NCI-H446 treated with DMSO at 0.1 percent for 48 hours (cell line): ENCODE measurements at places on chromosomes 6 and 20.

DNA sequence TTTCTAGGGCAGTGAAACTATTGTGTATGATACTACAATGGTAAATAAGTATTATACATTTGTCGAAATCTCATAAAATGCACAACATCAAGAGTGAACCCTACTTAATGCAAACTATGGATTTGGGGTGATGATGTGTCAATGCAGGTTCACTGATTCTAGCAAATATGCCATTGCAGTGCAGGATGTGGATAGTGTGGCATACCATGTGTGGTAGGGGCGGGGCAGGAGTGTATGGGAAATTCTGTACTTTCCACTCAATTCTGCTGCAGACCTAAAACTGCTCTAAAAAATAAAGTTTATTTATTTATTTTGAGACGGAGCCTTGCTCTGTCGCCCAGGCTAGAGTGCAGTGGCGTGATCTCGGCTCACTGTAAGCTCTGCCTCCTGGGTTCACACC is 44.3 kb downstream of the ABHD12 start:
- DNase-seq, result no peak

GRCh38 chr20:15359056-15359455 is 1021.6 kb upstream of the FLRT3 start:
- DNase-seq, result no peak

DNA sequence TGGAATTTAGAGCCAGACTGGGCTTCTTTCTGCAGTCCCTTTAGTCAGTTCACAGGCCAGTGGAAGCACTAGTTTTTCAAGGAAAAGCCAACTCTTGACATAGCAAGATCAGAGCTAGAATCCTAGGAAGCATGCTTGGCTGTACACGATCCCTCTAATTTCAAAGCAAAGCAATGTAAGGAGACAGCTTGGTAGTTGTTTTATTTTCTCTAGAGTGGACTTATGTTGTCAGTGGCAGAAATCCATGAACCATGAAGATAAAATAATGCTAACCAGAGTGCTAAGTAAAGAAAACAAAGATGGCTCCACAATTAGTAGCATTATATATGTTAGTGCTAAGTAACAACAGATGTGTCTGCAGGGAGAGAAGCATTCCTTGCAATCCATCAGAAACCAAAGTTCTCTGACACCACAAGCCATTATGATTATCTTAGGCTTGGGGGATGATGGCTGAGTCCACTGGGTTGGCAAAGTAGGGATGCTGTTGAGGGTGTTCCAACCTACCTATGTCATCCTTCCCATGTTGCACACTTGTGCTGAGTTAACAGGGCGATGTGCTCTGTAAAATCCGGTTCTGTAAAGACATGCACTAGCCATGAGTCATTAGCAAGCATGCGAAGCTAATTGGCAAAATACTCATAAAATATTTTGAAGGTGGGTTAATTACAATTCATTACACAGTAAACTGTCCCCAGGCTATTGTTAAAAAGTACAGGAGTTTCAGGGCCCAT is 115.2 kb downstream of the BMP2 start:
- DNase-seq, result no peak

GRCh38 chr20:49185071-49185761 is 2.9 kb downstream of the STAU1 start:
- DNase-seq, result no peak

DNA sequence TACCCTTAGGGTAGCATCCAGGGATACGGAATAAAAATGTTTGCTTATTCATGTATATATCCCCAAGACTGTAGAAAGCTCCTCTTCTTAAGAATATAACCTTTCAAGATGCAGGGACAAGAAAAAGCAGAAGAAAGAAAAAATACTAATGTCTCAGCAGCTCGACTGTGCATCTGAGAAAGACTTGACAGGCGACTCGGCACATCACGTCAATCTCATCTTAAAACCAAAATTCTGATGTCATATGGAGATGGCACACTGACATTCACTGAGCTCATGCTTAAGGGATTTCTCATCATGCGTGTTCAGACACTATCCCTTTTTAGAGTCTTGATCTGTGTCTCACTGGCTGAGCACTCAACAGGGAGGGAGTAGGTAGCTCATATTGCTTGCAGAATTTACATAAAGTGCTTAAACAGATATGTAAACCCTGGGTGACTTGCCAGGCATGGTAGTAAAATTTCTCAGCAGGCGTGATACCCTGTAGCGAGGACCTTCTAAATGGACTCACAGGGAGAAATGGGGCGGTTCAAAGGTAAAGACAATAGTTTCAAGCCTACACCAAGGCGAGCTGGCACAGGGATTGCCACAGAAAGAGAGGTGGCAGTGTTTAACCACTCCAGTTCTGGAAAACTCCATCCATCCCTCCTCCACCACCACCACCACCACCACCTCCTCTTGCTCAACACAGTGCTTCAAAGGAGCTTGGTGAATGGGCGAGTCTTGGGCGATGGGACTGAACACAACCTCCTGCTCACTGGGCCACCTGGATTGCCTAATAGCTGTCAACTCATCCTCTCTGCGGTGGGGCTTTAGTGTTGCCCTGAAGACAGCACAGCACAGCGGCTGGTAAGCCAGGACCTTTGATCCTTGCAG is 330.5 kb downstream of the TFAP2A start:
- DNase-seq, result no peak

- no peak for DNase-seq
Observed at GRCh38 chr6:149761438-149761837, 11.9 kb downstream of the PCMT1 start.

DNA sequence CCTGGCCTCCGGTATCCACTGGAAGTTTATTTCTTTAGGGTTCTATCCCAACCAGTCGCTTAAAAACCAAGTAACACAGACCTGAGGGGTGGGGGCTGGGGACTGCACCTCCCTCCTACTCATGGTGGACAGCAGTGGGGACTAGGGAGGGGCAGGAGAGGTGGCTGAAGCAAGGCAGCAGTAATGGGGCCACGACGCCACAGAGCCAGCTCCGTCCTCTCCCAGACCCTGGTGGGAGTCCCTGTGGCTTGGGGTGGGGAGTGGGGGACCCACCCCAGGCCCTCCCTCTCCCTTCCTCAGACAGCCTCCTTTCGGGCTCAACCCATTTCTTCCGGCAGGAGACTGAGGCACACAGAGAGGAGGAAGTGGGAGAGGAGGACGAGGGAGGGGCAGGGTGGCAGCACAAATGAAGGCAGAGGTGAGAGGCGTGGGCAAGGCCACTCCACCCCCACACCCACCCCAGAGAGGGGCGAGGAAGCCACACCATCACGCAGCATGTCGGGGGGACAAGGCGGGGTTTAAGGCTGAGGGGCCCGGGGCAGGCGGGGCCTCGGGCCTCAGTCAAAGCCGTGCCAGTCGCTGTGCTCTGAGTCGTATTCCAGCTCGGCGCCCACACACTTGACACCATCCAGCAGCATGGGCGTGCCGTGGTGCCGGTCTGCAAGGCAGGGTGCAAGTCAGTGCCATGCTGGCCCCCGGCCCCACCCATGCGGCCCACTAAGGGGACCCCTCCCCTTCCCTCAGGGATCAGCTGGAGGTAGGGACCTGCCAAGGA is 13.9 kb downstream of the ADISSP start:
- DNase-seq, result no peak

- DNase-seq, result no peak
Observed at GRCh38 chr6:144349690-144350527, 64.8 kb downstream of the UTRN start.

DNA sequence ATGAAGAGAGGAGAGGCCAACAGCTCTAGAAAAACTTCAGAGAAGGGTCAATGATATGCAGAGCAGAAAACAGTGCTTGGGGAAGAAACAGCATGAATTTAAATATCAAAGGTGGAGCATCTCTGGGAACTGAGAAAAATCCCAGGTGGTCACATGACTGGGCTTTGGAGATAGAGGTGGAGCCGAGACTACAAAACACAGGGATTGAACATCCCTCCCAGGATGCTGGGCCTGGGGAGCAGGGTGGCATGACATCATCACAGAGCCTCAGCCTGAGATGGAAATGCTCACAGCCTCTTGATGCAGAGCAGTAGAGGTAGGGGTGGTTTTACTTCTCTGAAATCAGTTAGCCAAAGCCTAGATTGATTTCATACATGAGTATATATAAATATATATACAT is 529.5 kb downstream of the PRKN start:
- no peak for DNase-seq

DNA sequence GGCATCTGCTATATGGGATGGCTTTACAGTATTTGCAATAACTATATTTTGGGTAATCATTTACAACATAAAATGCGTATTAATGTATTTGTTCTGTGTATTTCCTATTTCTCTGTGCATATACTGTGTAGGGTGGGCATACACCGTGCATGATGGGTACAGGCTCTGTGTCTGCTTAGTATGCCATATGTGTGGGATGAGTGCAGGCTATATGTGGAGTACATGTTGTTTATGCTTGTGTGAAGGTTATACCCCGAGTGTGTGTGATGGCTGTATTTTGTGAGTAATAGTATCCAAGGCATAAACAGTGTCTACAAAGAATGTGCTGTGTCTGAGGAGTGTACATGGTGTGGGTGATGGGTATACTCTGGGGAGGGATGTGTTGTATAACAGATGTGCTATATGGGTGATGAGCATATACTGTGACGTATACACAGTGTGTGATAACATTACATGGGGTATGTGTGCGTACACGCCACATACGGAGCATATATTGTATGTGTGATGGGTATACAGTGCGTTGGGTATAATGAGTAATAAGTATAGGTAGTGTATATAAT is 52.7 kb downstream of the CPXM1 start:
- DNase-seq, result no peak

DNA sequence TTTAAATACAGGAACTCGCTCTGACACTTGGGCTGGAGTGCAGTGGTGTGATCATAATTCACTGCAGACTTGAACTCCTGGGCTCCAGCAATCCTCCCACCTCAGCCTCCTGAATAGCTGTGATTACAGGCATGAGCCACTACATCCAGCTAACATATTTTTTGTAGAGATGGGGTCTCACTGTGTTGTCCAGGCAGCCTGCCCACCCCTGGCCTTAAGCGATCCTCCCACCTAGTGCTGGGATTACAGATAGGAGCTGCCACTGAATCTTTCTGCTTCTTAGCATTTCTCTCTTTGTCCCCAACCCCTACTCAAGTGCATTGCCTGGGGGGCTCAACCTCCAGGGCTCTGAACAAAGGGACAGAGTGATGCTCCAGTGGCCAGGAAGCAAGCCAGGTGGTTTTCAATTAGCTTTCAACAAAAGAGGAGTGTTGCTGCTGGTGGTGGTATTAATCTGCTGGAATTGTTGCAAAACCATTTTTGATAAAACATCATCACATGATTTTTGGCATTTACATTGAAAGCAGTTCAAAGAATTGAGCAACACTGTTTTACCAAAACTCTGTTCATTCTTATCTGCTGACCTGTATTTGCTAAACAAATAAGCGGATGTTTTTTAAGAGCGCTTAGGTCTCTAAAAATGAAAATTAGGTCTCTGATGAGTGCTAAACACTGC is 40.4 kb upstream of the BPIFA2 start:
- DNase-seq, result no peak

DNA sequence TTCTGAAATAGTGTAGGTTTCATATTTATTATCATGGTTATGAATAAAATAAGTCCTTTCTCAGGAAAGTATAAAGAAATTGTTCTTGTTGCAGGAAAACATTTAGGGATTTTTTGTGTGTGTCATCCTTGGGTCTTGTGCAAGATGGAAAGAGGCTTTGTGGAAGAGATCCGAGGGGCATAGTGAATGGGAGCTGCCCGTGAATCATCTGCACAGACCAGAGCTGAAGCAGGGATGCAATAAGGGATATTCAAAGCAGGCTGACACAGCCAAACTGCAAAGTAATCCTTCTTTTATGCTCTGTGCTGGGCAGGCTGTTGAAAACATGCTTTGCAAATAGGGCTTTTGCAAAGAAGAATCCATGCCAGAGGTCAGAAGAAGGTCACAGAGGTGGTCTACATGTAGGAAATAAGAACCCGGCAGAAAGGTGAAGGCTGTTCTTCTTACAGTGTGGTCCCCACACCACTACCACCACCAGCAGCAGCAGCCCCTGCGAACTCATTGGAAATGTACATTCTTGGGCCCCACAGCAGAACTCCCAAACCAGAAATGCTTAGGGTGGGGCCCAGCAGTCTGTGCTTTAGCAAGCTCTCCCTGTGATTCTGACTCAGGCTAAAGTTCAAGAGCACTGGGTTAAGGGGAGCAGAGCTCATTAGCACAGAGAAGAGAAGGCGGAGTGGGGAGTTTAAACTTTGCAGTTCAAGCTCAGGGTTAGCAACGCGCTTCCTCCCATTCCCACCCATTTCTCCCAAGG is 237.6 kb downstream of the QKI start:
- no peak for DNase-seq

DNA sequence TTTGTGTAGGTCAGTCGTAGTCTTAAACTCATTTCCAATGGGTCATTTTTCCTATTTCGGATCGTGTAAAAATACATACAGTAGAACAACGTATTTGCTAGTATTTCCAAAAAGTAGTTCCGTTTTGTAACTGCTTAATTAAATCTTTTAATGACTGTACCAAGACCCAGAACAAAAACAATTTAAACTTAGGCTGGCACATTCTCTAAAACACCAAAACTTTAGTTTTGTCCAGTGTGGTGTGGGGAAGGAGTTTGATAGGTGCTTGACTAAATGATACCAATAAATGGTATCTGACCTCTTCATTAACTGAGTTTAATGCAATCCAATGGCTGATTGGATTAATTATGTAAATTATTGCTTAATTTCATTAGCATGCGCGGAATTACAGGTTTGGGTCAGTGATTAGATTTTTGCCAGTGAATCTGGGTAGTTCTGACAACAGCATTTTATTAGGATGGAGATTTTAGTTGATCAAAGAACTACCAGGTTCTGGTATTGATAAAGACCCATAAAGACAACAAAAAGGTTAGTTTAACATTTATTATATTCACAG is 20.8 kb downstream of the OR2B2 start:
- DNase-seq, result no peak

GRCh38 chr6:11231564-11232192 is 790 bp downstream of the NEDD9 start:
- no peak for DNase-seq

DNA sequence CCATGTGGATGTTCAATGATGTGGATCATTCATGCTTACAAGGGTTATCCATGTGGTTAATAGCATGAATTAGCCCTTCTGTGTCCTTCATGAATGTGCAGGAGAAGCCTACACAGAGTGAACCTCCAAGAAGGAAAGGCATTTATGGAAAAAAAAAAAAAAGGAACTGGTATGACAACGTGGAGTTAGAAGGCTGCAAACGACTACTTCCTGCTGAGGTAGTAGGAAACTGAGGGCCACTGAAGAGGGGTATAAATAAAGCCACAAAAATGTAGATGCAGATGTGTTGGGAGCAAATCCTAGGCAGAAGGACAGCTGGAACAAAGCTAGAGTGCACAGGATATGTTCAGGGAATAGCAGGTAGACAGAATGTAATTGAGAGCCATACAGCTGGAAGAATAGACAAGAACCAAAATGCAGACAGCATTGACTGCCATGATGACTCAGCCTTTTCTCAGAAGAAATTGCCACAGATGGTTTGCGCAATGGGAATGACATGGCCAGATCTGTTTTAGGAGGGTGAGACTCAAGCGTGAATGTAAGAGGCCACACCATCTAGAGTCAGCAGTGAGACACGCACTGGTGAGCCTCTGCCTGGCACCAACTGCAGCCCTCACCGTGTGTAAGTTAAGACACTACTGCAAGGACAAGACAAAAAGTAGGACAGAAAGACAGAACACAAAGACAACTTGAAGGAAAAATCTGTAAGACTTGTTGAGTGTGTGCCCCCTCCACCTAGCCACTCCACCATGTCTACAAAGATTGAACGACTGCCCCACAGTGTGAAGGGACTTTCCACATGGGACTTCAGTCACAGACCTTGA is 79.8 kb downstream of the KIF13A start:
- DNase-seq, result peak; percentile 72

- no peak for DNase-seq
Observed at GRCh38 chr6:12324099-12324498, 33.9 kb downstream of the EDN1 start.
